ENCODE measurements at places on chromosomes 3 and 15. TPM values are rescaled to one million over a fixed set of nuclear protein-coding genes. Genes with fewer than 3 reads are reported as not detected.
A peak's percentile ranks its signal among the peaks of the same experiment; 100 is the strongest.

GRCh38 chr3:125220183-125220582, 7.6 kb upstream of the SLC12A8 start:
- no peak for DNase-seq

DNA sequence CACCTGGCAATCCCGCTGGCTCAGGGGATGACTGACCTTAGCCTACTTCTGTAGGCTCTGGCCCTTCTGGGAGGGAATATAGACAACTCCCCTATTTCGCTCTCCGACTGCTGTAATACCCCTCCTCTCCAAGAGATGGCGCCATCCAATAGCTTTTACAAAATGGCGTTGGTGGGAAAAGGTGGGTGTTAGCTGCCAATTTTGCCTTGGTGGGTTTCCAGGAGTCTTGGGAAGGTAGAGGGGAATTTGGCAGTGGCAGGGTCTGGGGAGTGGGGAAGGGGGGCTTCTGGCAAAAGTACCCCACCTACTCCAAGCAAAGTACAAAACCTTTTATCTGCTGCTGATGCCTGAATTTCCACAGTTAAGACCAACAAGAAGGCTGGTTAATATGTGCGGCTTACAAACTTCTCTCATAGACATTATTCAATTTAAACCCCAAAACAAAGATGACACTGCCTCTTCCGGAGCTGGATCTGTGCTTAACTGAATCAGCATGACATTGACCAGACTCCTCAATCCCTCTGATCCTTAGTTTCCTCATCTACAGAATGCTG, 62.1 kb downstream of the RASGRF1 start:
- peak; percentile 76 for DNase-seq

GRCh38 chr15:86183596-86184491, 104.2 kb downstream of the AGBL1 start:
- DNase-seq: peak; percentile 35

DNA sequence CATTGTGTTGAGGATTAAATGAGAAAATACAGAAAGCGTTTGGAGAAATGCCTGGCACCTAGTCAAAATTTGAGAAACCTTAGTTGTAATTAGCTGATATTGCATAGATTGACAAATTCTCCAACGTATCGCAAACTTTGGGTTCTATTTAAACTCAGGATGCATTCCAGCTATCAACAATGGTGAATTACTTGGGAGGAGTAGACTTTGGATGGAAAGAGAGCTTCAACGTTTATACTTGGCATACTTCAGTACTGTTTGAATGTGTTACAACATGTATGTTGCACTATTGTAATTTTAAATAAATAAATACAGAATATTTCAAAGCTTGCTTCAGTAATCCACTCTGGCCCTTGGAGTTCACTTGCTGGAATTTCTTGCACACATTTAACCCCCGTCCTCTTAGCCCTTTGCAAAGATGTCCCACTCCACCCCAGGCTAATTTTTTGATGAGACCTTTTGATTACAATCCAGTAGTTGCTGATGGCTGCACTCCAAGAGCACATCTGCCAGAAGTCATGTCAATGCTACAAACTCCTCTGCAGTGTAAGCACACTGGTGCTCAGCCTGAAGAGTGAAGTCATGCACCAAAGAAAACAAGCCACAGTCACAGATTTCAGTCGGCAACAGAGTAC, 4.7 kb upstream of the DIS3L start:
- no peak for DNase-seq

GRCh38 chr15:74060251-74060650, 22.1 kb downstream of the GOLGA6A start:
- DNase-seq: no peak

- DNase-seq: peak; percentile 93
These were observed at the start of gene ARIH2 for GRCh38 chr3:48918388-48919214. Gene ARIH2, plus strand, starts transcription at chr3:48918842. Its CDS starts 8,717 bp downstream, at chr3:48927559.

DNA sequence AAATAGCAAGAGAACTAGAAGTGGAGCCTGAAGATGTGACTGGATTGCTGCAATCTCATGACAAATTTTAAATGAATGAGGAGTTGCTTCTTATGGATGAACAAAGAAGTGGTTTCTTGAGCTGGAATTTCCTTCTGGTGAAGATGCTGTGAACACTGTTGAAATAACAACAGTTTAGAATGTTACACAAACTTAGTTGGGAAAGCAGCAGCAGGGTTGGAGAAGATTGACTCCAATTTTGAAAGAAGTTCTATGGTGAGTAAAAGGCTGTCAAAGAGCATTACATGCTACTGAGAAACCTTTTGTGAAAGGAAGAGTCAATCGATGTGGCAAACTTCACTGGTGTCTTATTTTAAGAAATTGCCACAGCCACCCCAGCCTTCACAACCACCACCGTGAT, 220.9 kb upstream of the LRRFIP2 start:
- no peak for DNase-seq

DNA sequence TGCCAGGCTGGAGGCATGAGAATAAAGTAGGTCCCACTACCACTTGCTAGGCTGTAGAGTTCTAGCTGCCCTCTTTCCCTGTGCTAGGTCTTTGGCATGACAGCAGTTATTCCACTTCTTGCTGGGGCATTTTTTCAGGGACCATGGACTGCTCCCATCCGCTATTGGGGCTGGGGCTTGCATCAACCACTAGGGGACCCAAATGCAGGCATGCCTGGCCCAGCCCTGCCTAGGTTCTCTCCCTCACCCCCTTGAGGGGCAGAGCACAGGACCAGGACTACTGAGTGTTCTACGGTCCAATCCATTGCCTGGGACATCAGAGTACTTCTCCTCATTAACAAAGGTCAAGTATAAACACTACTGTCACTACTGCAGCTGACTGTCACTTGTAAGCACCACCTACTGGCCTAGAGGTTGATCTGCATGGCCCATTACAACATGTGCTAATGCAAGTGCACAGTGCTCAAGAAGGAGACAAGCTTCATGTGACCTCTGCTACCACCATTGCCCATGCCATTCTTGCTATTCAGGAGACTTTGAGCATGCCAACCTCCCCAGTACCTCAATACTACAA, 270.5 kb downstream of the MBNL1 start:
- DNase-seq: peak; percentile 42

DNA sequence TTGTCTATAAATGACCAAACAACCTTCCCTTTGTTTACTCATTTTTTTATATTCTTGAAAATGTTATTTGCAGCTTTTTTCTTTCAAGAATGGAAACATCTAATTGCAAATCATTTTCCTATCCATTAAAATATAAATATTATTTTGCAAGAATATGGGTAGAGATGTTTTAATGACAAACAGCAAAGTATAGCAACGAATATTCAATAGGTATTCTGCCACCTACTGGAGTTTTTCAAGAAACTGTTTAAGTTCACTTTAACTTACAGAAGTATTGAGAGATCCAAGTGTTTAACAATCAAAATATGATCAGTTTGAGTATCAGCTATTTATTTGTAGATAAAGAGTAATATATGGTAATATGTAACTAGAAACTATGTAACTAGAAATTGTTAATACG, 6.9 kb upstream of the EOGT start:
- peak; percentile 26 for DNase-seq

GRCh38 chr3:61877359-61878138, 316.2 kb downstream of the PTPRG start:
- DNase-seq: no peak

GRCh38 chr3:15331072-15331605, 1.2 kb downstream of the SH3BP5 start:
- no peak for DNase-seq

GRCh38 chr15:63611177-63611576, 14.0 kb downstream of the FBXL22 start:
- no peak for DNase-seq

- DNase-seq: no peak
These were observed 130.6 kb upstream of the MEF2A start for GRCh38 chr15:99435113-99435695.

- no peak for DNase-seq
These were observed 106.8 kb downstream of the FOXB1 start for GRCh38 chr15:60110909-60111308.

COL6A5 gene
- not detected for total RNA-seq

SENP5 gene
- 40.0 TPM for total RNA-seq

TM4SF4 gene
- not detected for total RNA-seq

LMAN1L gene
- total RNA-seq: not detected

CLDN11 gene
- total RNA-seq: not detected

CPB1 gene
- total RNA-seq: not detected

EPHA6 gene
- not detected for total RNA-seq

LIPH gene
- total RNA-seq: not detected

SMCO1 gene
- not detected for total RNA-seq

GOLGA6L7 gene
- total RNA-seq: not detected
